NCI-H226 (cell line): ENCODE measurements at places on chromosomes 2 and 18.

- peak; percentile 33 for DNase-seq
Measured at GRCh38 chr2:220452561-220452960, 825.1 kb downstream of the SLC4A3 start.

DNA sequence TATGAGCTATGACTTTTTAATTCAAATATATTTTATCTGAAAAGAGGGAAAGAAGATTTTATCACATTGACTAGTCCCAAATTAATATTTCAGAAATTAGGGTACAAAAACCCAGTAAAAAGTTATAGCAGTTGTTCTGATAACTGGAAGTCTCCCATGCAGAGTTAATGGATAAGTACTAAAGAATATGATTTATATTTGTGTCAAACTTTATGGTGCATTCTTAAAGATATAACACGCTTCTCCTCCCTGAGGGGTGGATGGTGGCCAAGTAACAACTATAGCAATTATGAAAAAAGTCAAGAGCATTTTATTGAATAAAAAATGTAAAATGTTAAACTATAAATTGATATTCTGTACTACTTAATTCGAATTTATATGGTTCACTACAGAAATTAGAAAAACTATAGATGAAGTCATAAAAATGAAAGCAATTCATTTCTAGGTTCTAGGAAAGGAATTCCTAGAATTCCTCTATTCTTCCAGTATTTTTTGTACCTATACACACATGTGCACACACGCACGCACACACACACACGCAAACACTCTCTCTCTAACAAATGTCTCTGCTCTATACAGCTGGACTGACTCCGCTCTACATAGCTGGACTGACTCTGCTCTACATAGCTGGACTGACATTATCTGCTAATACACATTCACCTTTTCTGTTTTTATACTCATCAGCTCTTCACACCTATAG is 111.3 kb downstream of the PRELID3A start:
- no peak for DNase-seq

DNA sequence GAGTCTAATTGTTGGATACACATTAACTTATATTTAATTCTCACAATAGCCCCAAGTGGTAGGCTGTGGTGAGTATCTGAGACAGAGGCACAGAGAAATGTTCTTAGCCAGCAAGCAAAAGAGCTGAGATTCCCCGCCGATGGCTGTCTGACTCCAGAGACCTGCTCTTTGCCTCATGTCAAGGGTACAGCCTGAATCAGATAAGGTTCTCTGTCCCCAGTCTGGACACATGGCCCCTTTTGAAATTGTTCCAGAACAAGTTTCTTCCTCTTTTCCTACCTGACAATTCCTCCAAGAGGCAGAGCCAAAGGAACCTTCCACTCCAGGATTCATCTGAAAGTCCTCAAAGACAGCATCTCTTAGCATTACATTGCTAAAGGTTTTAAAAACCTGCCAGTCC is 512.9 kb upstream of the TNP1 start:
- no peak for DNase-seq

- DNase-seq, result no peak
Measured at GRCh38 chr2:8653485-8653884, 28.4 kb upstream of the ID2 start.

- DNase-seq, result no peak
Measured at GRCh38 chr18:24923138-24923537, 428.8 kb downstream of the ZNF521 start.

DNA sequence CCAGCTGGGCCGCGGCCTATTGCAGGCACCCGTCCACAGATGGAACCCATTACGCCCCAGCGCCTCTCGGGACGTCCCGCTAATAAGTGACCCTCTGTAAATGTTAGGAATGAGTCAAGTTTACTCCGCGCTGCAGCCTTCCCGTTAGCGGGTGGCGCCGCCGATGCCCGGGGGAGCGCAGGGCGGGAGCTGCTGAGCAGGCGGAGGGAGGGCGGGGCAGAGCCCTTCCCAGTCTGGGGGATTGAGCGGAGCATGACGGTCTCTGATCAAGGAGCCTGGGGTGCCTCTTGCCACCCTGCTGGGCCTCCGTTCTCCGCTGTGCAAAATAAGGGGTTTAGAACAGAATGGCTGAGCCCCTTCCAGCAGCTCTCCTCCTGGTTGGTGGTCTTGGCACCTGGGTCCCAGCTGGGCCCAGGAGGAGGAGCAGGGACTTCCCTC is 10.5 kb downstream of the CROCC2 start:
- peak; percentile 30 for DNase-seq

GRCh38 chr2:45768208-45768607 is 116.7 kb downstream of the PRKCE start:
- no peak for DNase-seq
